ENCODE measurements at places on chromosomes 1 and 21.

DNA sequence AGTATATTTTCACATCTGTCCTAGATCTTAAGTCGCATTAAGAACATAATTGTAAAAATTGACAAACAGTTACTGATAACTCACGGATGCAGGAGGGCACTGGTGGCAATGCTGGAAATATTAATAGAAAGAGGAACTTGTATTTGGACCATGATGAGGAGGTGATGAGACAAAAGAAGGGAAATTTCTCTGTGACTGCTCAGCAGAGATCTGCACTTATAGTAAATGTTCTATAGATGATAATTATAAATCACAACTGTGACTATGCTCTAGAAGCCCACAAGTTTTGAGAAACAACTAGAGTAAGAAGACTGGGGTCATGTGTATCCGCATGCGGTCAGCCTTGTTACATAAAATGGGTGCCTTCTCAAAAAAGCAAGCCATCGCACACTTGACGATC is 8.7 kb upstream of the DUSP12 start:
- peak; percentile 40 for DNase-seq

GRCh38 chr1:74427681-74428080 is 84.7 kb downstream of the LRRC53 start:
- DNase-seq, result no peak

DNA sequence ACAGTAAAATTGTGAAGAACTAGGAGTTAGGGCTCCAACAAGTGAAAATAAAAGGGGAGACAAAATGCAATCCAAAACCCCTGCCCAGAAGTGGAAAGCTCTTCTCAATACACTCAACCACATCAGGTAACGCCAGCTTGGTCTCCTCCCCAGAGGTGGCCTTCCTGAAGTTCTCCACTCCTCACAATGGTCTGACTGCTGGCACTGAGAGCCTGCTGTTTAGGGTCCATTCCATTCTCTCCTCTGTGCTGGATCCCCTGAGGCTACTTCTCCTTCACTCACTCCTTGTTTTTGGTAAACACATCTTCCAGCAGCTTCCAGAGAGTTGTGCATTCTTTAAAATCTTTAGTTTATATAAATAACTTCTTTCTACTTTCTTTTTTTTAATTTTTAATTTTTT is 189.5 kb downstream of the KCNT2 start:
- no peak for DNase-seq

GRCh38 chr1:29237852-29238619 is 1.7 kb downstream of the PTPRU start:
- peak; percentile 49 for DNase-seq

GRCh38 chr1:150609732-150610131 is 19.7 kb downstream of the ENSA start:
- no peak for DNase-seq

- DNase-seq, result no peak
These were observed 38.2 kb downstream of the TNFSF4 start for GRCh38 chr1:173168941-173169340.

DNA sequence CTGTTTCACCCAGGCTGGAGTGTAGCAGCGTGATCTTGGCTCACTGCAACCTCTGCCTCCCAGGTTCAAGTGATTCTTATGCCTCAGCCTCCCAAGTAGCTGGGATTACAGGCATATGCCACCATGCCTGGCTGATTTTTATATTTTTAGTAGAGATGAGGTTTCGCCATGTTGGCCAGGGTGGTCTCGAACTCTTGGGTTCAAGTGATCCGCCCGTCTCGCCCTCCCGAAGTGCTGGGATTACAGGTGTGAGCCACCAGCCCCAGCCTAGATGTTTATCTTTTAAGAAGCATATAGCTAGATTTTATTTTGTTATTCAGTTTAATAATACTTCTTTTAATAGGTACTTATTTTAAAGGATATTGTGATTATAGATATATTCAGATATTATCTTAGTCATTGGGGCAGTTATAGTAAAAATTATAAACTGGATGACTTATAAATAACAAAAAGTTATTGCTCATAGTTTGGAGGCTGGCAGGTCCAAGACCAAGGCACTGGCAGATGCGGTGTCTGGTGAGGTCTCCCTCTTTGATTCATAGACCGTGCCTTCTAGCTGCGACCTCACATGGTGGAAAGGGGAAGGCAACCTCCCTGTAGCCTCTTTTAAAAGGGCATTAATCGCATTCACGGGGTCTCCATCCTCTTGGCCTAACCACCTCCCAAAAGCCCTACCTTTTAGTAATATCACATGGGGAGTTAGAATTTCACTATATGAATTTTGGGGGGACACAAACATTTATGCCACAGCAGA is 3.1 kb upstream of the KCNE2 start:
- DNase-seq, result no peak

DNA sequence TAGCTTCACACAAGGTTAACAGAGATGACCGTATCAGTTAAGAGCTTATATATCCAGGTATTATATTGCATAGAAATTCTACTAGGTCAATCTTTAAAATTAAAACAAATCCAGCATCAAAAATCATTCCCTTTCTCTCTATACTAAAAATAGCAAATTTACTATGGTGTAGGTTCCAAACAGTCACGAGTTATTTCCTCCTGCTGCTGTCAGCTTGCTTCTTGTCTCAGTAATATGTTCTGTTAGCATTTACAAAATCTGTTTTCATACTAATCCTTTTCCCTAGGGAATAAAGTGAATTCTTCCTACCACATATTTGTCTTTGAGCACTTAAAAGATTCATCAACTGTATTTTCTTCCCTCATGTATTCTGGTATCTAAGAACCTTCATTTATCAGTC is 2.5 kb downstream of the WDR26 start:
- peak; percentile 32 for DNase-seq

DNA sequence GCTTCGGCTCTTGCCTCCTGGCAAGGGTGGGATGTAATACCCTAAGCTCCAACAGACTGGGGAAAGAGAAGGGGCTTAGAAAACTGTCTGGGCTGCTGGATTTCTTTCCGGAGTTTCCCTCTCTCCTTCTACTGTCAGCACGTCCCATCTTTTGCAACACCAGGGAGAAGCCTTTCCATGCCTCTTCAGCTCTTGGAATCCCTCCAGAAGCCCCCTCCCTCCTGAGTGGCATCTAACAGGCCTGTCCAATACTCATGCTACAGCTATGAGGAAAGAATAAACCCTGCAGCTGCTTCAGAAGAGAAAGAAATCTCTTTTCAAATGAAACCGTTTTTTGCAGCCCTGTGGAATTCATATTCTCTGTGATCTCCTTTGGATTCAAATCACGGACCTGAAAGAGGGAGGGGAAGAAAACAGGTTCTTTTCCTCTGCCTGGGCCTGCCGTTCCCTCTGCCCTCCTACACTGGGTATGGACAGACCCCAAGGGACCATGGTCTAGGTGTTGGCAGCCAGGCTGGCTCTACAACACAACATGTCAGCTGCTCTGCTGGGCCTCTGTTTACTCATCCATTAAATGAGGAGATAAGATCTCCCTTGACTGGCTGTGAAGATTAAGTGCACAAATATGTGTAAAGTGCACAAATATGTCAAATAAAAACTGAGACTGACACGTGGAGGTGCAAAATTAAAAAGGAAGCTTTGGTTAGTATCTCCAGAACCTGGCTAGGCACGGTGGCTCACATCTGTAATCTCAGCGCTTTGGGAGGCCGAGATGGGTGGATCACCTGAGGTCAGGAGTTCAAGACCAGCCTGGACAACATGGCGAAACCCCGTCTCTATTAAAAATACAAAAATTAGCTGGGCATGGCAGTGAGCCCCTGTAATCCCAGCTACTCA is 6.0 kb upstream of the CAPN2 start:
- DNase-seq, result no peak

- no peak for DNase-seq
These were observed 19.0 kb downstream of the RRP1 start for GRCh38 chr21:43808367-43808766.

- no peak for DNase-seq
These were observed 17.7 kb downstream of the ZNF362 start for GRCh38 chr1:33273961-33274371.

GRCh38 chr21:45280178-45280821 is 7.4 kb downstream of the POFUT2 start:
- no peak for DNase-seq

DNA sequence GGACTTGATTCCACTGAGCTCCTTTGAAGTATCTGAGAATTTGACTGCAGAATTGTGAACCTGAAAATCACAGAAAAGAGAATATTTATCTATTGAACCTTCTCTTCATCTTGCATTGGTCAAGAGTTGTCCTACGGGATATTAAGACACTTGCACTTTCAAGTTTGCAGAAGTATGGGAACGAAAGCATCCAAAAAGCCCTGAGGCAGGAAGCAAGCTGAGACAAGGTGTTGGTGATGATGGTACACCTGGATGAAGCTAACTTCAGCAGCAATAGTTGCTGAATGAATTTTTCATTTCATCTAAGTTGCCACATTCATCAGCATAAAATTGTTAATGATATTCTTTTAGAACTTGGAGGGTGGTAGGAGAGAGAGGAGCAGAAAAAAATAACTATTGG is 686.6 kb upstream of the ADAMTS5 start:
- DNase-seq, result no peak

DNA sequence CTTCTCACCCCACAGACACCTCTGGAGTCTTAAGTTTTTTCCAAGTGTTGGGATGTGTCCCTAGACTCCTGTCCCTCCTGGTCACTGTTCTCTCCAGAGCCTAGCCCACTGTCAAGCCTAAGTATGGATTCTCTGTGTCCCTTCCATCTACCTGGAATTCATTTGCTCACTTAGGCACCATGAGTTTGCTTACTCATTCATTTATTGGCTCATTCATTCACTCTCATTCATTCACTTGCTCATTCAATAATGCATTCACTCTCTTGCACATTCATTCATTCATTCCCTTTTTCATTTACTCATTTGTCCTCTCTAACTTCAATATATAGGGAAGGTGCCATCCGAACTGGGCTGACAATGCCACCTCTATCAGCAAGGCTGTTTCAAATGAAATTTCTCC is 1.6 kb downstream of the S100A16 start:
- DNase-seq, result no peak

- DNase-seq, result peak; percentile 77
These were observed 146.2 kb upstream of the KRTAP19-8 start for GRCh38 chr21:31184459-31184858.

GRCh38 chr1:212587888-212588510 is 20.6 kb upstream of the ATF3 start:
- no peak for DNase-seq

GRCh38 chr1:173097001-173097400 is 46.3 kb upstream of the TNFSF18 start:
- no peak for DNase-seq

DNA sequence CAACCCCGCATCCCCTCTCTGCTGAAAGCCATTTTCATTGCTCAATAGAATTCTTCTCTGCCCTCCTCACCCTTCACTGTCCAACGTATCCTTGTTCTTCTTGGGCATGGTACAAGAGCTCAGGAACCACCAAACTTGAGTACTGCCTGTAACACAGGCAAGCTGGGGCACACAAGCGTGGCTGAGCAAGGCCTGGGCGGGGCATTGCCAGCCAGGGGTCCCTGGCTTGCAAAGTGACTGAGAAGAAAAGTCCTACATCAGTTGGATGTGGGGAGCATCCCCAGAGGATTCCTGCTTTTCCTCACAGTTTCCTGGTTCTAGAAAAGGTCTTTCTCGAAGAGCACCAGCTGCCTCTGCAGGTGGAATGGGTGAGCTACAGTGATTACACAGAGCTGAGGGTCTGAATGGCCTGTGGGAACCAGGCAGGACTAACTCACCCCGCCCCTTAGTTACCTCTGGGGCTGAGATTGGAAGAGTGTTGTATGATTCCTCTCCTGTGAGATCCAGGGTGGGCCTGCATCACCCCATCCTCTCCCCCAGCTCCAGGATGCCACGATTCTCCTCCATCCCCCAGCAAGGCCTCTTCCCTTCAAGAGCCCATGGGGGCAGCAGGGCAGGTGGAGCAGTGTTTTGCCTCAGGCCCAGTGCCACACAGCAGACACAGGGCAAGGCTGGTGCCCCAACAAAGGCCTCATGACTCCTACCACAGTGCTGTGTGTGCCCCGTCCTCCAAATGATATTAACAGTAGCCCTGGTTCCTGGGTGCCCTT is 121.9 kb downstream of the MATN1 start:
- DNase-seq, result no peak

DNA sequence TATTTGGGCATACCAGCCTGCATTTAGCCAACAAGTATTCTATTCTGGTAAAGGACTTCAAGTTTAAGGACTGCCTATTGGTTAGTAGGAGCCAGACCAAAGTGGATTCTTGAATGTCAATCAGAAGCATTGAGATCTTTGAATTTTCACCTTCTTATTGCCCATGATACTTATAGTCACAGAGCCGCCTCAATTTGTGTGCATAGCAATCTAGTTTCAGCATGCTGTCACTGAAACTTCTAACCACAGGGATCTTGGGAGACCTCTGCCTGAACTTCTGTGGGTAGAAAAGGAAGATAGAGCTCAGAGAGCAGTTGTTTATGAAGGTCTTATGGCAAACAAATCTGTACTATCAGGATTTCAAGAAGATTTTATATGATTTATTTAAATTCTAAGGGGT is 501.4 kb upstream of the USP24 start:
- DNase-seq, result no peak

DNA sequence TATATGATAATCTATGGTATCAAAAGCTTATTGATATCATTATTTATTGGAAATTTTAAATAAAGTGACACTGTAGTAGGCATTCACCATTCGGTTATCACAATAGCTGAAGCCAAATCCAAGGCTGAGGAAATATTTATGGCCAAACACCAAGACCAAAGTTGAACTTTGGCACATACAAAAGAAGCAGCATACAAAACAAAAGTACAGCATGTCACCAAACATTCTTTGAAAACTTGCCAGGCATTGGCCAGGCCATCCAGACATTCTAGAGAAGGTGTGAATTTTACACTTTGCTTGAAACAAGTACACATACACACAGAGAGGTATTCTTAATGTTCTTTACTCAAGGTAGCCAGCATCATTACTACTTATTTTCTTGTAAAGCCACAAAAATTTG is 544.4 kb upstream of the CXADR start:
- no peak for DNase-seq

DNA sequence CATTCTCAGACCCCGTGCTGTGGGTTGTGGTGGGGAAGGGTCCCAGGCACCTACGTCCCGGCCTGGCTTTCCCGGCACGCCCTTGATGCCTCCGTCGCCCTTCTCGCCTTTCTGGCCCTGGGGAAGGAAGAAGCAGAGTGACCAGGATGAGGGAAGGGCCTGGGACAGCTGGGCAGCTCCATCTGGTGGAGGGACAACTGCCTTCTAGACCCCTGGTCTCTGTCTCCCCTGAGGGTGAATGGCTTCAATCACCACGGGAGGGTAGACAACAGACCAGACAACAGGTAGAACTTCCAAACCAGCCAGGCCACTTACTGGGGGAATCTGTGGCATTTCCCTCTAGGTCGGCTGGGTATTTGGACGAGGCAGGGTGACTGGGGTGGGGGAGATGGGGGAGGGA is 11.9 kb downstream of the COL16A1 start:
- DNase-seq, result no peak
